ENCODE measurements at places on chromosomes 7 and 10.

DNA sequence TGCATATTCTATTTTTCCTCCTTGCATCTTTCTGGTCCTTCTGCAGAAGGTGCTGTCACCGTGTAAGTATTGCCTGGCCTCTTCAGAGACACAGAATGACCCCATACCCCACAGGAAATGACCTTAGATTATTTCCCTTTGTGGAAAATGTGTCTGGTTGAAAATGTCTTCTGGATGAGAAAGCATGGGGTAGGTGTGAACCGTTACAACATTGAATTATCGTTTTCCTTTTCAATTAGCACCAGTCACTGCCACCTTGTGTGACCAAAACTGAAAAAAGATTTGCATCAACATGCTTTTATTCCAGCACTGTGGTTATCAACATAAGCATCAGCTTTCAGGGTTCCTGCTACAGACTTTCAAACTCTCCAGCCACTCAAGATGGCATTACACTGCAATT lies 58.0 kb upstream of the CELF2 start:
- DNase-seq = peak; percentile 9

DNA sequence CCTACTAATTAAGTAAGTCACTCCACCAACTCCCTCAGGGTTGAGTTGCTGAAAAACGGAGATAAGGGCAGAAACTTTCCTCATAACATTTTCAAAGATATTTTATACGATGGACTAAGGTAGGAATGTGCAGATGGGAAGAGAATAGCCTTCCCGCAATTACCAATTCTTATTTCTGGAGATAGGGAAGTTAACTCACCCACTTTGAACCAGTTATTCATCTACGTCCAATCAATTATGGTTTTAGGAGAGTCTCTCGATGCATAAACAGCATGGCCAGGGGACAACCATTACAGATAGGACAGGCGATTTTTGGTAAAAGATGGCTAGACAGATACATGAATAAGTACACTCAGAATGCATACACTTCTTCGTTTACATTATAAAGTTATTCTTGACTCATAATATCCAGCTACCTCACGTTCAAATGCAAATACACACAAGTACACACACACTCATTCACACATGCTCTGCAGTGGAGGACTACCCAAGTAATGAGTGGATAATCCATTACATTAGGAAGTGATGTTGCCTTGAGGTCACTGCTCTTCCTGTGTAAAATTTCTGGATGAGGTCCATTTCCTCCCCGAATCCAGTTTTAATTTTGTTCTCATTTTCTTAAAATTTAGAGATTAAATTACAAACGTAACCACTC lies 25.2 kb upstream of the IMMP2L start:
- DNase-seq = no peak

DNA sequence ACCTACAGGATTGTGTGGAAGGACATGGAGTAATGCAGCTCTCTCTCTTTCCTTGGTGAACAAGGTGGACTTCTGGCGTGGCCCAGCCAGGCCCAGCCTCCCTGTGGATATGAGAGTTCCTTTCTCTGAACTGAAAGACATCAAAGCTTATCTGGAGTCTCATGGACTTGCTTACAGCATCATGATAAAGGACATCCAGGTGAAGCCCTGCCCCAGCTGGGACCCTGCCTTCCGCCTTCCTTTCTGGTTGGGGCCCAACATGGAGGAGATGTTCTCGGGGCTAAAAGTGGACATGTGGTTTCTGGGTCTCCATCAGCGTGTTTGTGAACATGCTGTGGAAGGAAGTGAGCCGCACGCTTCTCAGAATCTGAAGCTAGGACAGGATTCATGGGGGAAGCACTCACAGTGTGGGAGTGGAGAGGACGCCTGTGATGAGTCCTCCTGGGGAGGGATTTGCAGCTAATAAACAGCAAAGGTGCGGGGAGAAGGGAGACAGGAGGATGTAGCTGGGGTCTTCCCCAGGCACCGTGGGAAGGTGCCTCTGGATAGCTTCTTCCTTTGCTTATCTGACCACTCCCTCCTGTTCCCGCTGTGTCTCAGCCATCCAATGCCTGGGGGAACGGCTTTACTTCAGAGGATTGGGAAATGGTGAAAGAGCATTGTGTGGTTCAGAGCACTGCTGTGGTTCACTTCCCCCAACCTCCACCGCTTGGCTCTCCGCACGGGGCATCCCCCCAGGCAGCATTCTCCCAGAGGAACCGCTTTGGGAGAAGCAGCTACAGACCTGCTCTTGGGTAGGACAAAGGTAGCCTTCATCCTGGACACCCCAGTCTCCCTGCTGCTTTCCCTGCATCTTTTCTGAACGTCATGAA lies 5.5 kb downstream of the CPA5 start:
- peak; percentile 47 for DNase-seq

DNA sequence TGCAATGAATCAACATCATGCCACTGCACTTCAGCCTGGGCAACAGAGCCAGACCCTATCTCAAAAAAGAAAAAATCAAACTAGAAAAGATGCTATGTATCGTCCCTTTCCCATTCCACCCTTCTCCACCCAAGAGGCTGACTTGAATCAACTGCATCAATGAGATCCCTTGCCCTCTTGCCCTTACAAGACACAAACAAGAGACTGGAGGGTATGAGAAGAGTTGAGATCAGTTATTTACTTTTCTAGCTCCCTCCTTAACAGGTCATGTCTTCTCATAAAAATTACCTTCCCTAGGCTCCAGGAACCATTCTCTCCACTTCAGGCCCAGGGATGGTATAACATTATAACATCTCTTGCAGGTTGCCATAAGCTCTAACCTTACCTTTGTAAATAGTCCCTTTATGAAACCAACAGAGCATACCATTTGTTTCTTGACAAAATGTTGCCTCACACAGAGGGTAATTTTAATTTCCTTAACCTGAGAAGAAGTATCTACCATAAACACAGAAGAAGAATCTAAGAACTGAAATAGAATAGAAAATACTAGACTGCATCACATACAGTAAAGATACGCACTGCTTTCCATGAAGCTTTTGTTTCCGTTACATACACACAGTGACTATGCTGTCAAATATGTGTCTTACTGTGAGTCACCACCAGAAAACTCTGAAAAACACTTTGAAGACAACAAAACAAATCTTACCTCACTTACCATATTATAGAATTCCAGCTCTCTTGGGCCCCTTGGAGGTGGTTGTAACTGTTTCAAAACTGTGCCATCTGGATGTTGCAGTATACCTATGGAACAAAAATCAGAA lies 30.5 kb downstream of the IPMK start:
- DNase-seq = no peak

GRCh38 chr7:117135553-117135891 lies 182.2 kb downstream of the ST7 start:
- DNase-seq = no peak

DNA sequence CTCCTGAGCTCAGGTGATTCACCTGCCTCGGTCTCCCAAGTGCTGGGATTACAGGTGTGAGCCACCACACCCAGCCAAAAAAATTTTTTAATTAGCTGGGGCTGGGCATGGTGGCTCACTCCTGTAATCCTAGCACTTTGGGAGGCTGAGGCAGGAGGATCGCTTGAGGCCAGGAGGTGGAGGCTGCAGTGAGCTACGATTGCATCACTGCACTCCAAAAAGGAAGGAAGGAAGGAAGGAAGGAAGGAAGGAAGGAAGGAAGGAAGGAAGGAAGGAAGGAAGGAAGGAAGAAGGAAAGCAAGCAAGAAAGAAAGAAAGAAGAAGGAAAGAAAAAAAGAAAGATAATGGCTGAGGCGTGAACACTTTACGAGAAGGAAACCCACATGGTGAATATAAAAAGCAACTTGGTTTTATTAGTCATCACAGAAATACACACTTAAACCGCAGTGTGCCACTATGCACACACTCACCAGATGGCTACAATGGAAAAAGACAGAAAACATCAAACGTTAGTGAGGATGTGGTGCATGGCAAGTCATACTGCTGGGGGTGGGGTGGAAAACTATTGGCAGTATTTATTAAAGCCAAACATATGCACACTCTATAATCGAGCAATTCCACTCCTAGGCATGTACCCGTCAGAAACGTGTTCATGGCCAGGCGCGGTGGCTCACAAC lies 4.4 kb upstream of the CCL26 start:
- DNase-seq = no peak

DNA sequence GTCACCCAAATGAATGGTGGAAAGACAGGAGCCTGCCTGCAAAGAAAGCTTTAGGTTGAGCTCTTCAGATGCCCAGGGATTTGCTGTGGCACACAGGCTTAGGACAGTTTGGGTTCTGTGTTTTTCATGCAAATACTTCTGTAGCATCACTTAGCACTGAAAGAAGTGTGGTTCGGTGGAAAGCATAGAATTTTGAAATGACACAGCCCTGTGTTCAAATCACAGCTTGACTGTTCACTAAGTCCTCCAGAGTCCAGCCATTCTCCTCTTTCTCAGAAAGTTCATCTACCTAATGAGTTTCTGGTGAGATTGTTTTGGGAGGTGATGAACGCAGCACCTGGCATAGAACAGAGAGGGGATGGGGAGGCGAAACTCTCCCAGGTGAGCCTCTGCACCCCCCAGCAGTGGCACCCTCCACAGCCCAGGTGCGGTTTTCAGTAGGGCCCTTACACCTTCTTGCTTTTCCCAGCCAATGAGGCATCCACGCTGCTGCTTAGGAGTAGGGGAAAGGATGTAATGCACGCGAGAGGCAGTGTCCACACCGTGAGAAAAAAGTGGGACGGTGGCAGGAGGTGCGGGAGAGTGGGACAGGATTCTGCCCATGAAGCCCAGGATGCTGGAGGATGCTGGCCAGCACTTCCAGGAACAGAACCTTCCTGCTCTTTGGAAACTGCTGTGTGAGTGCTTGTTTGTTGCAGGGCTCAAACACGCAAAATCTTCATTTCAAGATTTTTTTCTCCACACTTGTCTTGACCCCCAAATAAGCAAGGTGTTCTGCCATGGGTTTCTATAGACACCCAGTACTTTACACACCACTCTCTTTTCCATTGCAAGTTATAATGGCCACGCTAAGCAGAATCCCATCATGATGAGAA lies 11.6 kb downstream of the EN2 start:
- DNase-seq = no peak
